Kidney capillary endothelial cell (primary cell): ENCODE measurements at places on chromosomes 5 and 9.
A peak's percentile ranks its signal among the peaks of the same experiment; 100 is the strongest.

- no peak for DNase-seq
Measured at GRCh38 chr5:180464603-180464970, 29.6 kb upstream of the CNOT6 start.

GRCh38 chr5:166767858-166768257, 1523.6 kb upstream of the WWC1 start:
- DNase-seq = no peak

GRCh38 chr9:123954518-123955280, 24.8 kb upstream of the DENND1A start:
- no peak for DNase-seq

- DNase-seq = no peak
Measured at GRCh38 chr9:95447660-95448420, 68.9 kb downstream of the PTCH1 start.

- no peak for DNase-seq
Measured at GRCh38 chr5:69007163-69007562, 86.7 kb upstream of the SLC30A5 start.

GRCh38 chr9:4520055-4520454, 29.8 kb downstream of the SLC1A1 start:
- DNase-seq = no peak

GRCh38 chr5:135445306-135445985, 1.7 kb downstream of the DCANP1 start:
- DNase-seq = no peak

GRCh38 chr5:127936439-127936972, 147.1 kb upstream of the SLC12A2 start:
- DNase-seq = no peak

- peak; percentile 32 for DNase-seq
Measured at GRCh38 chr5:59007460-59008063, 424.7 kb downstream of the RAB3C start.

GRCh38 chr5:122756264-122756911, 18.5 kb upstream of the SNX2 start:
- DNase-seq = peak; percentile 40

- DNase-seq = no peak
Measured at GRCh38 chr5:139806726-139807646, 11.4 kb downstream of the PSD2 start.

DNA sequence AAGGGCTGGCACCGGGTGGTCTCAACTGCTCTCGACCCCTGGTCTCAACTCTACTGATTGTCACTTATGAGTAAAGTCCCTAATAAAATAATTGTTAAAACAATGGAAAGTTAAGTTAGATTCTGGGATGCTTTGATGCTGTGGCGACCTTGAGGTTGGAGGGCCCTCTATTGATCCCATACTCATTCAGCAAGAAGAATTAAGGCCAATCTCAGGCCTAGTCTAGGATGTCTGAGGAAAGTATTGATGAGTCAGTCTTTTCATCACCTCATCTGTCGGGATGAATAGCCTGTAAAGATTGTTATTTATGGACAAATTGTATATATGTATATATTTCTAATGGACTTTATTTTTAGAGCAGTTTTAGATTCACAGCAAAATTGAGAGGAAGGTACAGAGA, 50.8 kb downstream of the WDR36 start:
- no peak for DNase-seq

- no peak for DNase-seq
Measured at GRCh38 chr9:81305561-81306182, 383.7 kb downstream of the TLE1 start.

- no peak for DNase-seq
Measured at GRCh38 chr9:107907715-107908114, 418.1 kb upstream of the KLF4 start.

DNA sequence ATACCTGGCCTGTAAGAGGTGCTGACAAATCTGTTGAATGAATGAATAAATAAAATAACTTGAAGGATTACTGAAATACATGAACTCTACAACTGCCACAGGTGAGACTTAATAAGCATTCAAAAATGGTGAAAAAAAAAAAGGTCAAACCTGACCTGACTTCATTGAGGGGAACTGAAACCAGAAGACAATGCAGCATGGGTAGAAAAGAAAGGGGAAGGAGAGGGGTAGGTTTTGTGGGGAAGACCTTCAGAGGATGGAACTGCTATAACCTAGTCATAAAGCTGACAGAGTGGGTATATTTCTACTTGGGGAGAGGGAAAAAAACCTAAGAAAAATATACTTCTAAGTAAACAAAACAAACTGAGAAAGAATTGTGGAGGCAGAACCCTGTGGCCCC, 56.6 kb downstream of the RASEF start:
- DNase-seq = no peak

DNA sequence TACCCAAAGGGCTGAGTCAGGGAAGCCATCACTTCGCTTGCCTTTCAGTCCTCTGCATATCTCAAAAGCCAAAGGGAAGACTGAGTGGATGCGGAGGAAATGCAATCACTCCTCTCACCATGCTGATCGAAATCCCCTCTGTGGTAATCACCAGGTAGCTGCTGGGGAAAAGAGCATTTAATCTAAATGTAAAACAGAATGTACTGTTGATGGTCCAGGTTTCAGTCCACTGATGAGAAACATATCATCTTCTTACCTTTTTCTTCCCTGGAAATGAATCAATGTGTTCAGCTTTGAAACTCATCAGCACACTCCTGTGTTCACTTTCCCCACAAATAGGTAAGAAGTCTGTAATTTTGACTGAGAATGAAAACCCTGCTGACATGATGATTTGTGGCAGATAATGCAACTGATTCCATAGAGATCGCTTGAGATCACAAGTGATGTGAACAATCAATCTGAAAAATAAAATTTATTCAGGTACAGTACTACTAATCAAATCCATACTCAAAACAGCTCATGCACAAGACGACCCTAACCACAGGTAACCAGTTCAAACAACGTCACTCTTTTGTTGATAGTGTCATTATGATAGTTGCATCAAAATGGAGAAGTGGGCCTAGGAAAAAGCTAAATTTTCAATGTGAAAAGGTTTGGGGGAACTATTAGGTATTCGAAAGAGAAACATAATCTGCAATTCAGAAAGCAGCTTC, 454.0 kb upstream of the RGMB start:
- DNase-seq = no peak

GRCh38 chr5:159311063-159311462, 19.2 kb downstream of the IL12B start:
- DNase-seq = no peak

DNA sequence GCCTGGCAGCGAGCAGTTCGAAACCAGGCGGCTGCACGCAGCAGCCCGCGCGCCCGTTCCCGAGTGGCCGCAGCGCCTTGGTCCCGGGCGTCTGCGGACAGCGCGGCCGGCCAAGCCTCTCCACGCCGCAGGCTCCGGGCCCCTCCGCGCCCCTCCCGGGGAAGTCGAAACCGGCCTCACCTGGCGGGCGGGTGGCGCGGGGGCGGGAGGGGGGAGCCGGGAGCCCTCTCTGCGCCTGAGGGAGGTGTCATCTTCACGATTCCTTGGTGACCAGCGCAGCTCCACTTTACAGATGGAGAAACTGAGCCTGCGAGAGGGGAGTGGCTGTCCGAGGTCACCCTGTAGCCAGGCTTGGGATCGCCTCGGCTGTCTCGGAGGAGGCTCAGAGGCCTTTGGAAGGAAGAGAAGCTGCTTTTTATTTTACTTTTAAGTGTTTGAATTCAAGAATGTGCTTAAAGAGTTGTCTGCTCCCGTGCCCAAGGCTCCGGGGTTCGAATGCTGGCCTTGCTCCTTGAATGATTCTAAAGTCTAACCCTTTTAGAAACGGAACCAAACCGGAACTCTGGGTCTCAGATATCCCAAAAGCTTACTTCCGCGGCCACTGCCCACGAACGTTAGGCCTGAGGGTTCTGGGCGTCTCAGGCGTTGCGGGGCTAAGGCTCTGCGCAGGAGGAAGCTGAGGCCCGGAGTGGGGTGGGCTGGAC, 662 bp downstream of the SUSD3 start:
- no peak for DNase-seq

DNA sequence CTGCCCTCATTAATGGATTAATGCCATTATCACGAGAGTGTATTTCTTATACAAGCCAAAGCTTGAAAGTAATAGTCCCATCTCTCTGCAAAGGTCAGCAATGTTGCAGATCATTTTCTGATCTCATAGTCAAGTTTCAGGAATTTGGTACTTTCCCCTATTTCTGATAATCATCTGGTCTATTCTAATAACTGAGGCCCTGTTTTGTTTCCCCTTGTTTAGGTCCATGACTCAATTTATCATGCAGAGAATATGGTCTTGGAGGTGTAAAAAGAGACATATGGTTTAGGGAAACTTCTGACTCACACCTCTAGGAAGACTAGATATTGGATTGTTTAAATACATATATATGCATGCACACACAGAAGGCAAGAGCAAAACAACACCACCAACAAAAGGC, 339.3 kb upstream of the NUDT12 start:
- no peak for DNase-seq

DNA sequence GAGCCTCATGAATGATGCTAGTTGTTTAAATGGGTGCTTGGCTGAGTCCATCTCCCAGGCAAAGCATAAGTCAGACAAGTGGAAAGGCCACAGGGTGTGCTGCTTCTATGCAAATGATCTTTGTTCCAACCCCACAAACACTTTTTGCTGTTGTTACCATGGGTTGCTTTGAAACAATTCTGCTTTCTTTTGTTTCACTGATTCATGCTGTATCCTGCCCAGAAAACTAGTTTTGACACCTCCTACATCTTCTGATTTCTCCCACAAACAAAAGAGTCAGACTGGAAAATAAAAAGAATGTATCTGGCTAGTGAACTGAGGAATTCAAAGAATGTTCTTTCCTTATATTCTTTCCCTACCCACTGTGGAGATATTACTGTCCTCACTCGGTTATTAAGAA, 298.6 kb downstream of the DIRAS2 start:
- DNase-seq = no peak

- DNase-seq = no peak
Measured at GRCh38 chr9:132486706-132487350, 76.8 kb downstream of the CFAP77 start.

DNA sequence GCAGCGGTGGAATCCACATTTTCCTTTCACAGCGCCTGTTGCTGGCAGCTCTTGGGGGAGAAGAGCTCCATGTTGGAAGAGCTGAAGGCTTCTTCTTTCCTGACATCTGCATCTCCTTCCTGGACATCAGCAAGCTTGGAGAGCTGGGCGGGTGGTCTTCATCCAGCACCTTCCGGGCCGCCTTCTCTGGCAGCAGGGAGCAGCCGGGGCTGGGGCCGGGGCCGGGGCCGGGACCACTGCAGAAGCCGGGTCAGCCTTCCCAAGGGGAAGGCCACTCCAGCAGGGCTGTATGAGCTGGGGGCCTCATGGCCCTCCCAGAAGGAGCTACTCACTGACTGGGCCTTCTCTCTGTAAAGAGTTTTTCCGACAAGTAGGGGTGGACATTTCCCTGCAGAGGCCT, 787.5 kb downstream of the TLE4 start:
- DNase-seq = no peak

DNA sequence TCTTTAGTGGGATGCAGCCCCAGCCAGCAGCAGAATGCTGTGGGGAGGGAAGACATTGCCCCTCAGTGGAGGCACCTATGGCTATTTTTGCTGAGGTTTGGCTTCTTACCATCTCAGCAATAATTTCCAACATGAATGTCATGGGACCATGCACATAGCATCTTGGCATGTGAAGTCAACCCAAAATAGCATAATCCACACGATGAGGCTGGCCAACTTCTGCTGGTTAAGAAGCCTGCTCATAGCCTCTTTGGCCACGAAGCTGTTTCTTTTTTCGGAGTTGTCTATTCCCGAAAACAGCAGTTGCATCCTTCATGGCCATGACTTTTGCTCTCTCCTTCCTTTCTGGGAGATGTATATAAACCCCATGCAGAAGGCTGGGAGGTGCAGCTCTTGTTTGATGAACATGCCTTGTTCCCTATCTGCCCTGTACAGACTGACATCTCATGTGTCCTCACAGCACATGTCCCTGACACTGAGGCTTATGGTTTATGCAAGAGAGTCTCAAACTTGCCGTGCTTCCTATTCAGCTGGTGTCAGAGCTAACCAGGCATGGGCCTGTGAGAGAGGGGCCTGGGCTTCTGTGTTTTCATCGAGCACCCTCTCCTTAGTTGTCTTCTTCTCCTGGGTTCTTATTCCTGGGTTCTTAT, 45.3 kb downstream of the SYK start:
- no peak for DNase-seq

DNA sequence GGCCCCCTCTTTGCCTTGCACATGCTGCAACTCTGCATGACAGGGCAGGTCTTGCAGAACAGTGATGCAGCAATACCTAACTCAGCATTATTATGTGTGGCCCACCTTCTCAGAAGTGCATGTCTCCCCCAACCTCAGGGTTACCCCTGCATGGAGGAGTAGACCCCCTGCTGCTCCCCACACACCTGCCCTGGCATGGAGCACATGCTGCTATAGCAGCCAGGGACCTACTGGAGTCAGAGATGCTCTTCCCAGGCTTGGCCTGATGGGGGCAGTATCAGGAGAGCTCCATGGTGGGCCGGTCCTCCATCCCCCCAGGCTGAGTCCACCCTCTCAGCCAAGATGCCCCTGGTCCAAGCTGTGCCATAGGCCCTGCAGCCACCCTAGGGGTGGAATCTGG, 13.2 kb upstream of the BOD1 start:
- DNase-seq = no peak

- DNase-seq = no peak
Measured at GRCh38 chr5:75720882-75721281, 3.6 kb upstream of the POC5 start.

DNA sequence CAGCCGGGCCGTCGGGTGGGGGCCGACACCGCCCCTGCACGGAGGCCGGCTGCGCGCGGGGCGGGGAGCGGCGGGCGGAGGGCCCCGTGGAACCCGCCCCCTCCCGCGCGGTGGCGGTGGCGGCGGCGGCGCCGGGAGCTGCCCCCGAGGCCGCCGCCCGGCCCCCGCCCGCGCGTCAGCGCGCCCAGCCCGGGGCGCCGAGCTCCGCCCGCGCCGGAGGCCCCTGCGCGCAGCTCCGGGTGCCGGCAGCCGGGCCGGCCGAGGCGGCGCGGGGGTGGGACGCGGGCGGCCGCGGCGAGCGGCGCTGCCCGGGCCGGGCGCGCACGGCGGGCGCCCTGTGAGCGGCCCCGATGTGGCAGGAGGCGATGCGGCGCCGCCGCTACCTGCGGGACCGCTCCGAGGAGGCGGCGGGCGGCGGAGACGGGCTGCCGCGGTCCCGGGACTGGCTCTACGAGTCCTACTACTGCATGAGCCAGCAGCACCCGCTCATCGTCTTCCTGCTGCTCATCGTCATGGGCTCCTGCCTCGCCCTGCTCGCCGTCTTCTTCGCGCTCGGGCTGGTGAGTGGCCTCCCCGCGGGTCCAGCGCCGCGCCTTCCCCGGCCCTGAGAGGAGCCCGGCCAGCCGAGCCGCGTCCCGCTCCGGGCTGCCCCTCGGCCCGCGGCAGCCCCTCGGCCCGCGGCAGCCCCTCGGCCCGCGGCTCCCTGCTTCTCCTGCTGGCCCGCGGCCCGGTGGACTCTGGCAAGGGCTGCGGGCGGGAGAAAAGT, at the start of gene ADCY2:
TSS of gene ADCY2 (plus strand) at position 192 of the 766 bp plus-strand sequence. CDS start at position 351, 159 bp downstream.
- DNase-seq = no peak

GRCh38 chr5:132419502-132420468, 50.3 kb downstream of the SLC22A5 start:
- peak; percentile 83 for DNase-seq
